Left forelimb (tissue), 1 donor: ENCODE measurements at places on chromosomes 1 and 21.

GRCh38 chr1:207102146-207102545, 1.9 kb upstream of the C4BPA start:
- DNase-seq, result no peak

- DNase-seq, result no peak
Measured at GRCh38 chr1:91669584-91670350, 169.1 kb downstream of the CDC7 start.

GRCh38 chr1:14367451-14367850, 231.0 kb upstream of the KAZN start:
- no peak for DNase-seq

DNA sequence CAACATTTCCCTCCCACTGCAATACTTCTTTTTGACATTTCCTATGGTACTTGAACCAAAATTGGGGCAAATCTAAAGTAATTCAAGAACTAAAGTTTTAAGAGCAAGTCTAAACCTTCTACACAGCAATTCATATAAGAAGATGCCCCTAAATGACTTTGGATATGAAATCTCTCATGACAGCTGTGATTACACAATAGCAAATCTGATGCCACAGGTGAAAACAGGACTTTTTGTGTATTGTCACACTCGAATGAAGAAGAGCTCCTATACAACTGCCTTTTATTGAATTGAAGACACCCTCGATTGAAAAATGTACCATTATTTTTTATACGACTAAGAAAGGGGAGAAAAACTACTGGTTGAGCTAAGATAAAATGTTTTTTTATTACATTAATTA, 59.6 kb upstream of the DYNLT5 start:
- no peak for DNase-seq

DNA sequence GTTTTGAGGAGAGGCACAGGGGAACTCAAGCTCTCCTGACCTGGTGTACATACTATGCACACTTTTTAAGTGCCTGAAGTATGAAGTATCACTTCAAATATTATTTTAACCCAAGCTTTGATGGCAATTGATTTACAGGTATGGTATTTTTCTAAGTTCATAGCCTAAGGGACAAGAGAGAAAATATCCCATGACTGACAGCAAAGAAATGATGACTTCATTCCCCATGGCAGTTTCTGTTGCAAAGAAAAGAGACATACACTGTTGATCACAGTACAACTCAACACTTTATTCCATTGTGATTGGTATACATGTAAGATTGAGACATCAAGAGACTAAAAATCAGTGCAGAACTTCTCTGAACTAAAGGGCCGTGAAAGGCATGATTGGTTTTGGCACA, 41.8 kb upstream of the BCL10 start:
- no peak for DNase-seq

DNA sequence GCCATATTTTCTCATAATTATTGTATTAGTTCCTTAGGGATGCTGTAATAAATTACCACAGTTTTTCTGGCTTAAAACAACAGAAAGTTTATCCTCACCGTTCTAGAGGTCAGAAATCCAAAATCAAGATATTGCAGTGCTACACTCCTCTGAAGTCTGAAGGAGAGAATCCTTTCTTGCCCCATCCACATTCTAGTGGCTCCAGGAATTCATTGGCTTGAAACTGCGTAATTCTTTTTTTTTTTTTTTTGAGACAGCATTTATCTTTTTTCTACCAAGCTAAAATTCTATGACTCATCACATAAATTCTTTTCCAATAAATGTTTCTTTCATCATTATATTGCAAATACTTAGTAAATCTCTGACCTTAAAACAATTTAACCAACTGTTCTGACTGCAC, 451.0 kb upstream of the RGS18 start:
- no peak for DNase-seq
